ENCODE measurements at places on chromosomes 5 and 9.

DNA sequence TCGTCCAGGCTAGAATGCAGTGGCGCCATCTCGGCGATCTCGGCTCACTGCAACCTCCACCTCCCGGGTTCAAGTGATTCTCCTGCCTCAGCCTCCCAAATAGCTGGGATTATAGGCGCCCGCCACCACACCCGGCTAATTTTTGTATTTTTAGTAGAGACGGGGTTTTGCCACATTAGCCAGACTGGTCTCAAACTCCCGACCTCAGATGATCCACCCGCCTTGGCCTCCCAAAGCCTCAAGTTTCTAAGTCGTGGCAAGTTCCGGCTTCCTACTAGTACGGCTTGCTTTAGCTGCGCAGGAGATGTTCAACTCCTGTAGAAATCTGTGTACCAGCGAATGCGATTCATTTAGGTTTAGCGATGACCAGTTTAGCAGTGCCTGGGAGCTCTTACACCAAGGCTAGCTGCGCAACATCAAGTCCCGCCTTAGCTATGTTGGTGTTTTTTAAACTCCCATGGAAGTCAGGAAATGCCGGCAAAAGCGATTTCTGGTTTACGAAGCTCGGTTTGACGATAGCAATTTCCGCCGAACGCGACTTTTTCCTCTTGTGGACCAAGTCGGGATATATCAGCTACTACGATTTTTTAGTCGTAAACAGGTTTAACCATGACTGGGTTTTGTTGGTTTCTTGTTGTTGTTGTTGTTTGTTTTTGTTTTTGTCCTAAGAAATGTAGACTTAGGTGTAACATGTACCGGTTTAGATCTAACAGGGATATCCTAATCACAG is 46.4 kb downstream of the ANXA2R start:
- no peak for DNase-seq

DNA sequence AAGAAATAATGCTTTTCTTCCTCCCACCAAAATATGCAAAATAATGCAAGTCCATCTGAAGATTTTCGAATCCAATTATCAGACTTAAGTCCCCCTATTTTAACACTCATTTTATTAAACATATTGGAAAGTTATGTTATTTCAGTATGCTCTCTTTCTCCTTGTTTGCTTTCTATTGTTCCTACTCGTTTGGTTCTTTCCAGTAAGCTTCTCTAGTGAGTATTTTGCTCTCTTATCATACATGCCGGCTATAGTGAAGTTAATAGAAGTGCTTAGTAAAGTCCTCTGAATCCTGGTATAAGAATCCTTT is 517 bp downstream of the ALDH1A1 start:
- no peak for DNase-seq

DNA sequence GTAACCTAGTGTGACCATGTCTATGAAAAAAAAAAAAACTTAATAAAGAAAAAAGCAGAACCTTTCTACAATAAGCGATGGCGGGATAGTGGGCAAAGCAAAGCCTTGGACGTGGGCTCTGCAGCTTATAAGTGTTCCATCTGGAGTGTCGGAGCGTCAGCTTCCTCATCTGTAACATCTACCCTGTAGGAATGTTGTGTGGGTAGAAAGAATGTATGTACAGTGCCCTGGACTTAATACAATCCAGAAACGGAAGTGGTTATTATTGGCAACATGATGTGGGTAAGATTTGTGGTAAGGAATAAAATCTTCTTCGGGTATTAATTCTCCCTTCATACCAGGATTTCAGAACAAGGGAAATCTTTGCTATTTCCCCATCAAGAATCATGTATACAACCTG is 66.5 kb downstream of the SEMA5A start:
- no peak for DNase-seq

- DNase-seq, result no peak
Measured at GRCh38 chr5:131148835-131149234, 16.2 kb downstream of the HINT1 start.

GRCh38 chr5:54804086-54804485 is 181.3 kb downstream of the ESM1 start:
- DNase-seq, result no peak

DNA sequence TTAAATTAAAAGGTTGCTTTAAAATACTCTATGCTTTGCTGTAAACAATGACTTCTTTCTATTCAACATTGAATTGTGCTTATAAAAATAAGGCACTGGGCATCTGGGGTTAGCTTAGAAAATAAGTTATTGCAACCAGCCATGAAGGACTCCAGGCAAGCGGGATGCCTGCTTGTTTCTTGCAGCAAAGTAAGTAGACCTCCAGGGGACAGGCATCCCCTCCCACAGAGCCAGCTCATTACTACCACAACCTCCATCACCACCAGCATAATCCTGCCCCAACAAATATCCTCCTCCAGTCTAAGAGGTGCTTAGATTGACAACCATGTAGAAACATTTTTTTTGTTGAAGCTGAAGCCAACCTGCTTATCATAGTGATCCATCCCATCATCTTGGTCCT is 190.4 kb downstream of the TARS1 start:
- DNase-seq, result no peak

GRCh38 chr9:78438211-78438610 is 141.3 kb downstream of the PSAT1 start:
- DNase-seq, result no peak

- no peak for DNase-seq
Measured at GRCh38 chr5:157571357-157571827, 4.2 kb downstream of the ADAM19 start.

- DNase-seq, result no peak
Measured at GRCh38 chr5:149567226-149567625, 14.1 kb upstream of the ARHGEF37 start.

GRCh38 chr5:139148306-139148705 is 49.9 kb downstream of the SIL1 start:
- no peak for DNase-seq

GRCh38 chr5:50576686-50577256 is 89.7 kb upstream of the PARP8 start:
- no peak for DNase-seq

DNA sequence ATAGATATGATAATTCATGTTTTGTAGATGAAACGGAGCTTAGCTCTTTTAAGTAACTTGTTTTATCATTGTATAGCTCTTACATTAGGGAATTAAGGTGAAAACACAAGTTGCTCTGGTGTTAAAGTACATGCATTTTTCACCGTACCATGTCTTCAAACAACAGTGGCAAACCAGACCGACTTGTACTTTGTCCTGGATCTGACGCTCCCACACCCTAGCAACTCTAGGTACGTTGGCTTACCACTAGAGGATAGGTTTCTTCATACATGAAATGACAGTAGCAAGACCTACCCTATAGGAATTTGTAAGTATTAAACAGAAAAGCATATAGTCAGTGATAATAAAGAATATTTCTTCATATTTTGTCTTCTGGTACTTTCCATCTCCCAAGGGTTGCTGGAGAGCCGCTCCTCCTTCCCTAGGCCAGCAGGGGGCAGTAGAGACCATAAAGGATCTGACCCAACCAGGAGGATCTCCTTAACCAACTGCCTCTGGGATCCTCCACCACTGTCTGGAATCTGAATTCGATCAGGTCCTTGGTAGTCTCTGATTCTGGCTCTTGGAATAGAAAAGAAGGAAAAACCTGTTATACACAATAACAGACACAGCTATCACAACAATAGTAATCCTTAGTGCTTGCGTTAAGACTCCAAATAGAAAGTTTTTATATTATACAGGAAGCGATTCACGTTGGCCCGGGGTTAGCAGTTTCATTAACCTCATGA is 136.7 kb downstream of the CAVIN4 start:
- peak; percentile 39 for DNase-seq

DNA sequence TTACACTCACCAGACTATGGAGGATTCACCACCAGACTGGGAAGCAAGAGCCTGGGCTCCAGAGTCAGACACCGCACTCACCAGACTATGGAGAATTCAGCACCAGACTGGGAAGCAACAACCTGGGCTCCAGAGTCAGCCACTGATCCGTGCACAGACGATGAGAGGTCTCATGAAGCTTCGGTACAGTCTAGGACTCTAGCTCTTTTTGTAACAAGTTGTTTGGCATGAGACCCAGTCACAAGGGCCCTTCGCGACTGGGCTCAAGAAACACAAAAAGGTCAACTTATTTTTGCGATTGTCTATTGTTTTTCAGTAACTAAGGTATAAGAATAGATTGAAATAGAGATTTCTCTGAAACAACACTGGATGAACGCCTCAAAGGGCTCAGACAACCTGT is 192.7 kb upstream of the ADAMTSL1 start:
- DNase-seq, result no peak

DNA sequence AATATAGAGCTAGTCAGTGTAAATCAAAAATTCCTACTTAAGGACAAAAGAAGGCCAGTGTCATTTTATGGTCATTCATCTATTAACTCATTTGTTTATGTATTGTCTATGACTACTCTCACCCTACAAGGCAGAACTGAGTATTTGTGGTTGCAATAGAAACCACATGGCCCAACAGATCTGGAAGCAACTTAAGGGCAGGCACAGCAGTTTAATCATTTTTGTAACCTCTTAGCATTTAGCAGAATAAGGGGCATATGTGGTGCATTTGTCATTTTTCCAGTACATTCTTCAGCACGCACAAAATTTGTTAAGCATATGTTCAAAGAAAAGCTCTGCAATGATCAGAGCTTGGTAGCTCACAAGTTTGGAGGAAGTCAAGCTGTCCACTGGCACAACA is 1.1 kb downstream of the FKBP15 start:
- DNase-seq, result no peak

DNA sequence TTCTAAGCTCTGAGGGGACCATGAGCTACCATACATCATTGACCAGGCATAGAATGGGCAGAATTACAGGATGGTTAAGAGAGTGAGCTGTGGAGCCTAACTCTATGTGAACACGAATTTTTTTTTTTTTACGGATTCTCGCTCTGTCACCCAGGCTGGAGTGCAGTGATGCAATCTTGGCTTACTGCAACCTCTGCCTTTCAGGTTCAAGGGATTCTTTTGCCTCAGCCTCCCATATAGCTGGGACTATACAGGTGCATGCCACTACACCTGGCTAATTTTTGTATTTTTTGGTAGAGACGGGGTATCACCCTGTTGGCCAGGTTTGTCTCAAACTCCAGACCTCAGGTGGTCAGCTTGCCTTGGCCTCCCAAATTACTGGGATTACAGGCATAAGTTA is 72.8 kb upstream of the PCAT7 start:
- no peak for DNase-seq

- DNase-seq, result no peak
Measured at GRCh38 chr9:112112941-112113681, 62.0 kb downstream of the SUSD1 start.

GRCh38 chr5:147954971-147955370 is 48.6 kb upstream of the C5orf46 start:
- no peak for DNase-seq

GRCh38 chr5:3671337-3671736 is 75.7 kb downstream of the IRX1 start:
- DNase-seq, result no peak

DNA sequence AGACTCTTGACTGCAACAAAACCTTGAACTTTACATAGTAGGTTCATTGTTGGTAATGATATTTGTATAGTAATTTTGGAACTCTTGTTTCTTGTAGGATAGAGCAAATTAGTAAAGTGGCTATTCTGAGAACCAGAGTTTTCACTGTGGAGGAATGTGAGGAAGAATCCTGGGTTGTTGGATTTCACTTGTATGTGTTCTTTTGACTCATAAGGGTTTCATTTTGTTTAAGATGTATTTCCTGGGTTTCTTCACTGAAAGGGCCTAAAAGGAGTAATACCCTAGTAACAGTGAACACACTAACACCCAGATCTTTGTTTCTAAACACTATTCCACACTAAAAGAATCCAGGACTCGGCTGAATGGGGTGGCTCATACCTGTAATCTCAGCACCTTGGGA is 20.1 kb downstream of the TTC1 start:
- DNase-seq, result no peak

DNA sequence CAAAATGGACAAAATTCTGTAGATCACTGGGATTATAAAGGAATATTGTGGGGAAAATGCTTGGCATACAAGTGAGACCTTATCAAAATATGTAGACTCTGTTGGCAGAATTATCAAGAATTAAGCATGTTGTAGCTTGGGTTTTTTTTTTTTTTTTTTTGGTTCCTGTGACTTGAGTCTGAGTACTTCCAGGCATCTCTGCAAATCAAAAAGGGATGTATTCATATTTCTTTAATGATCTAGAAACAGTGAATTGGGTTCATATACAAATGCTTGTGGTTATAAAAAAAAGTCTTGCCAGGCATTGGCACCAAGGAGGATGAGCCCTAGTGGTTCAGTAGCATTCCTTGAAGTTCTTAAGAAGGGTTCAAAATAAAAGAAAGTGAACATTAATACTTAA is 292.2 kb downstream of the ARHGAP26 start:
- no peak for DNase-seq

DNA sequence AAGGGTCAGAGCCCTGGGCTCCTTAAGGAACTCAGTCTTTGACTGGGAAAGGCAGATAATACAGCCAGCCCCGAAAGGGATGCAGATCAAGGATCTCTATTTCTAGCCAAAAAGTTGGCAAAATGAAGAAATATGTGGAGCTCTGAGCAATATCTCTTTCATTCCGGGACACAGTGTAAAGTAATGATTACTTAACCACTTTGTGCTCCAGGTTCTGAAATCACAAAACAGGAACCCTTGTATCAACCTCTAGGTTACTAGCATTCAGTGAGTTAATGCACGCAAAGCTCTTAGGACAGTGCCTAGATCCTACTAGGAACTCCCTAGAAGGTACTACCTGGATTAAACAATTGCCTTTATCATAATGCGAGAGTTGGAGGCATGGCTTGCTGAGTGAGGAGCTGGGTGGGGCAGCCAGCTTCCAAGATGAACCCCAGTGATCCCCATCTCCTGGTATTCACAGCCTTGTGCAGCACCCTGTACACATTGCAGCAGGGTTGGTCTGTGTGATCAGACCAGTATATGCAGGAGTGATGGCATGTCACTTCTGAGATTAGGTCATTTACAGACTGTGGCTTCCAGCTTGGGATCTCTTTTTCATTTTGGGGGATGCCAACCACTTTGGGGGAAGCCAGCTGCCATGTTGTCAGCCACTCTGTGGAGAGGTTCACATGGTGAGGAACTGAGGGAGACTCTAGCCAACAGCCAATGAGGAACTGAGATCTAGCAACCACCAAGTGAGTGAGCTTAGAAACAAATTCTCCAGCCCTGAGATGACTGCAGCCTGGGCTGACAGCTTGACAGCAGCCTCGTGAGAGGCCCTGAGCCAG is 103.1 kb upstream of the SLC44A1 start:
- no peak for DNase-seq

- no peak for DNase-seq
Measured at GRCh38 chr9:93262537-93263310, 78.8 kb downstream of the WNK2 start.

DNA sequence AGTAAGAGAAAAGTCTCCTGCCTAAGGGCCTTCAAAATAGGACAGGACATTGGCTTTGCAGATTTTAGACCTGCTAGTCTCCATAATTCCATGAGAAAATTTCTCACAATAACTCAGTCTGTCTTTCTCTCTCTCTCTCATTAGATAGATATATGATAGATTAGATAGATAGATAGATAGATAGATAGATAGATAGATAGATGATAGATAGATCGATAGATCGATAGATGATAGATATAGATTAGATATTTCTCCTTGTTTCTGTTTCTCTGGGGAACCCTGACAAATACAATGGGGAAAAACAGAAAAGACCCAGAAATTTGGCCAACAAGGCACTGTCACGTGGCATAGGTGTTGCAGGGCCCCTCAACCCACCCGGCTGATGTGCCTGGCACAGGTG is 84.4 kb upstream of the ALDH1B1 start:
- no peak for DNase-seq
